ENCODE measurements at places on chromosomes 4 and X.
A peak's percentile ranks its signal among the peaks of the same experiment; 100 is the strongest.

DNA sequence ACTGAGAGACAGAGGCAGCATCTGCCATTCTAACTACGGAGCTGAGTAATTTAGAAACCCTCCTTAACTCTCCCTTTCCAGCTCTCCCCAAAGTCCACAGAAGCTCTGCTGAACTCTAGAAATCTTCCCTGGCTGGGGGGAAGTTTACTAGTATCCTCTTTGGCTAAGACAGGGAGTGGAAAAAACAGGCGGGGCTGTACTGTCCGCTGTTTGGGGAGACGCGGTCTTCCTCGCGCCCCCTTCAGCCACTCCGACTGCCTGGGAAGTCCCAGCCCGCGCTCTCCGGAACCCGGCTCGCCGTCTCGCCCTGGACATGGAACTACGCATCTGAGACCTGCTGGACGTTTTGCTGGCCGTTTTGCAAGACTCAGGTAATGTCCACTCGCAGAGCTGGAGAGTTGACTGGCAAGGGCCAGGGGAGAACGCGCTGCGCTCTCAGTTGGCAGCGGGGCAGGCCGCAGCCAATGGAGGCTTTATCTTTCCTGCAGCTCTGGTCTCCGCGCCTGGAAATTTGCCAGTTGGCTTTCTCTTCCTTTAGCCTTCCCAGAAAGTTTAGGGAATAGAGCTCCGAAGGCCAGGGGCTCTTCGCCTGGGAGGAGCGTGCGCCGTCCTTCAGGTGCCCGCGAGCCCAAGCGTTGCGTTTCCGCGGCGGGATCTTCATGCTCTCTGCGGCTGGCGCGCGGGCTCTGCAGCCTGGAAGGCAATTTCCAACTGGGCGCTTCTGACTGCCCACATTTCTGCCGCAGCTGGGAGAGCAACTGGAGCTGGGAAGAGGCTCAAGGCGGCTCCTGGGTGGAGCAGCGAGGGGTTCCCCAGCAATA is 892 bp downstream of the IL1RAPL2 start:
- no peak for DNase-seq

DNA sequence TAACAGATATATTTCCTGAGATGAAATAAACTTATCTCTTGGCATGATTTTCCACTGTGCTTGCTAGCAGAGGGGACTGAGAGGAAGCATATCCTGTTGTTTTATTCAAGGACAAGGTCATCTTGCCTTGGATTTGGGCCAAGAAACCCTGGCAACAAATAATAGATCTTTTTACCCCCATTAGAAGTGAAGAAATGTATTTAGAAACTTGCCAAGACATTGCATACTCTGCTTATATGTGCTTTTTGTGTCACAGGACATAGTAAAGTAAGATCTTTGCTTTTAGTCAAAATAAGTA is 170.2 kb downstream of the RAPGEF2 start:
- no peak for DNase-seq

DNA sequence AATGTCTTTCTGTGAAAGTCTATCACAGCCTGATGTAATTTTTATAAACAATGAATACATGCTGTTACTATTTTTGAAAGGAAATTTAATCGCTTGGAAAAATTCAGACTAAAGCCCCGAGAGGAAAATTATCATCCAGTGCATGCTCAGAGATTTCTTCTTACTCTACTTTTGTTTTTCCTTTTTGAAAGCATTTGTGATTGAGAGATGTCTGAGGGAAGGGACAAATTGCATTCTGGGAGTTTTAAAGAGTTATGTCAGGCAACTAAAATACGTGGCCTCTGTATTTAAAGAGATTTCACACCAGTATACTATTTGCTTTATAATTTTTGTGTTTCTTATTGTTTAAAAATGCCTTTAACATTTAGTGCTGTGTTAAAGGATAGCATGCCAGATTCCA is 1.4 kb upstream of the ZFX start:
- no peak for DNase-seq

- no peak for DNase-seq
Observed at GRCh38 chrX:54430519-54430918, 9.7 kb upstream of the TSR2 start.

DNA sequence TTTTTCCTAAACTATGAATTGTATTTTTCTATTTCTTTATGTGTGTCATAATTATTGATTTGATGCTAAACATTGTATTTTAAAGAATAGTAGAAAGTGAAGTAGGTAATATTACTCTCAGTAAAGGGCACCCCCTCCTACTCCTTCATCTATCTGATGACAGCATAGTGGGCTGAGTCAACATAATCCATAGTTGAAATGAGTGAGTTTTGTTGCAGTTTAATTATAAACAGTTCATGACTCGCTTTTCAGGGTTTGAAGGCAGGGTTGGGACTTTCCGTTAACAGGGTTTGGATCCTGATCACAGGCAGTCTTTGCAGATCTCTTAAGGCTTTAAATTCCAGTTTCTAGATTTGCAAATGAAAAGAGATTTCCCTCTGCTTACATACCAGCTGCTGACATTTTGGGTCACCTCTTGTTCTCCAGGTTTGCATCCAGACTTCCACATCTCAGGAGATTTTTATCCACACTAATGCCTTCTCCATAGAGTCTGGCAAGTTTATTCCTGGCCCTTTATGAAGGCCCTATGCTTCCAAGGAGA is 54.0 kb upstream of the TACR3 start:
- no peak for DNase-seq

DNA sequence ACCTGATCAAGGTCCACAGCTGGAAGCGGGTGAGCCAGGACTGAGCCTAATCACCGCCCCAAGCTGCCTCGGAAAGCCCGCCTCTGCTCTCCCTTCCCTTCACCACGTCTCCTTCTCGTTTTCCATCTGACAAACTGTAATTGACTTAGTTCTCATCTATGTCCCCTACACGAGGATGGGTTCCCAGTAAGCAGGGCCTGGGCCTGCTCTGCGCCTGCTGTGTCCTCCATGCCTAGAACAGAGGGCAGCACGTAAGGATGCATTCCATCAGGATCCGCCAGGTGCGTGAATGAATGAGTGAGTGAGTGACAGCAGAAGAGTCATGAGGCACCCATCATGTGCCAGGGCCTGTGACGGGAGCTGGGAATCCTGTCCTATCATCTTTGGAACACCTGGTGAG is 86.7 kb downstream of the JAKMIP1 start:
- DNase-seq: peak; percentile 0

- no peak for DNase-seq
Observed at GRCh38 chr4:137651128-137651527, 118.8 kb upstream of the PCDH18 start.

DNA sequence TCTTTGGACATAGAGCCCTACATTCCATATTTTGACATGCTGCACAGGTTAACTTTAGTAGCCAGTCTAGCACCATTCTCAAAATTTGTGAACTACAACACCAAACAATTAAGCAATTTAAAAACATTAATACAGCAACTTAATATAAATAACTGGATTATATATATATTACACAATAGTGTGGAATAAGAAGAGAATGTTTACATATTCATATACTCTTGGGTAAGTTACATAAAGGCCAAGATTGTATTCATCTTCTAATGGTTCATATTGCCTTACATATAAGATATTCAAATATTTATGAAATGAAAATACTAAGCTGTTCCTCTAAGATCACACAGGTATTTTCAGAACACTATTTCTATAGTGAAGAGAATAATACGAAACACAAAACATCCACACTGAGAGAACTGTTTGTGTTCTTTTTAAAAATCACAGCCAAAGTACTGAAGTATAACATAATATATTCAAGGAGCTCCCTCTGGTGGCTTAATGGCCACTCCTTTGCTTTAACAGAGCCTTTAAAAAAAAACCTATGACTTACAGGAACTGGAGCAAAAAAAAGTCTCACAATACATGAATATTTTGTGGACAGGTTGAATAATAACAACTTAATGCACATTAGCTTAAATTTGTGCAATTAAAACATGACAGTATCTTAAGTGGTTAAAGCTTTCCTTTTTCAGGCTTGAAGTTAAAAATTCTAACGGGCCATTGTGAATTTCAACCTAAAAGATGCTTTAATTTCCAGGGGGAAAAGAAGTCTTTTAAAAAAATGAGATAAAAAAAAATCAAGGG is 46.2 kb downstream of the NEK1 start:
- peak; percentile 32 for DNase-seq

GRCh38 chr4:16896881-16897750 is 1.3 kb downstream of the LDB2 start:
- DNase-seq: no peak

GRCh38 chr4:99282731-99283130 is 8.1 kb downstream of the ADH1A start:
- no peak for DNase-seq

GRCh38 chrX:123217077-123217476 is 33.0 kb downstream of the GRIA3 start:
- DNase-seq: no peak

GRCh38 chr4:24719615-24720014 is 75.8 kb upstream of the SOD3 start:
- no peak for DNase-seq

GRCh38 chr4:112279025-112279881 is 6.5 kb downstream of the TIFA start:
- DNase-seq: no peak

GRCh38 chr4:28890949-28891775 is 1829.0 kb upstream of the PCDH7 start:
- no peak for DNase-seq

All from heart left ventricle (tissue), 16 donors.